ENCODE measurements at places on chromosomes 2 and 18. TPM values are rescaled to one million over a fixed set of nuclear protein-coding genes. Genes with fewer than 3 reads are reported as not detected.
A peak's percentile ranks its signal among the peaks of the same experiment; 100 is the strongest.

DNA sequence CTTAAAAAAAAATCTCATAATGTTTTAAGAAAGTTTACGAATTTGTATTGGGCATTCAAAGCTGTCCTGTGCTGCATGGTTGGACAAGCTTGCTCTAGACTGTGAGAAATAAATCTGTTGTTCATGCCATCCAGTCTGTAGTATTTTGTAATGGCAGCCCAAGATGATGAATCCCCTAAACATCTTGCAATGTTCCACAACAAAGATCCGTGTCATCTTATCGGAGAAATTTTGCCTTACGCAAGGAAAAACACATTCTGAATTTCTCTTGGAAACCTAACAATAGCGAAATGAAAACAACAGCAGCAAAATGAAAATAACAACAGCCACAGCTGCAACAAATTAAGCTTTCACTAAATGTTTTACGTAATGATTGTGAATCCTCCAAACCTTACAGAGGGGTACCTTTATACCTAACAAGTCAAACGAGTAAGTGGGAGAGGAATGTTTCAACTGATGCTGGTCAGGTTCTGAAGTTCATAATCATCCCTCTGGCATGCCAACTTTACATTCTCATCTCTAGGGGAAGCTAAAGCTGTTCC, 76.1 kb upstream of the RNU4ATAC start:
- no peaks in the 10 kb centered on the region for H3K4me1 ChIP-seq
- no peak overlapping the region for H3K4me3 ChIP-seq
- peaks cover 29% of the 10 kb centered on the region for H3K36me3 ChIP-seq
- DNase-seq = no peak
- no peaks in the 10 kb centered on the region for H3K27me3 ChIP-seq

- DNase-seq = no peak
- peaks cover 3% of the 10 kb centered on the region for H3K36me3 ChIP-seq
- peaks cover 4% of the 10 kb centered on the region for H3K27me3 ChIP-seq
- peak overlapping the region; percentile 7 for H3K27ac ChIP-seq
- H3K4me1 ChIP-seq = peaks cover 41% of the 10 kb centered on the region
Observed at GRCh38 chr2:161947406-161947805, 126.6 kb downstream of the DPP4 start.

DNA sequence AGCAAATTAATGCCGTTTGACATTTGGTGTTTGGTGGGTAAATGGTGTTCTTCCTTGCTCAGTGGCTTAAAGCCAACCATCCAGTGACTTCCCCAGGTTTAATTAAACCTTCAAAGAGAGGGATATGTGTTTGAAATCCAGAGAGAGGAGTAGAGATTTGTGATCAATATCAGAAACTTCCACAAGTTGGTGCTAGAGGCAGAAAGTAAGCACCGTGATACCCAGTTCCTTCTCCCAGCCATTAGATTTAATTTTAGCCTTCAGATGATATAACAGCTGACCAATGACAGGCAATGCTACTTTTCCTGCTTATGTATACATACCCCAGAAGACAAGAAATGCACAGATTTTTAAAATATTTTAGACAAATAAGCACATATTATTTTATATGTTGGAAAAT, 398.5 kb downstream of the CDH2 start:
- no peak overlapping the region for H3K4me3 ChIP-seq

DNA sequence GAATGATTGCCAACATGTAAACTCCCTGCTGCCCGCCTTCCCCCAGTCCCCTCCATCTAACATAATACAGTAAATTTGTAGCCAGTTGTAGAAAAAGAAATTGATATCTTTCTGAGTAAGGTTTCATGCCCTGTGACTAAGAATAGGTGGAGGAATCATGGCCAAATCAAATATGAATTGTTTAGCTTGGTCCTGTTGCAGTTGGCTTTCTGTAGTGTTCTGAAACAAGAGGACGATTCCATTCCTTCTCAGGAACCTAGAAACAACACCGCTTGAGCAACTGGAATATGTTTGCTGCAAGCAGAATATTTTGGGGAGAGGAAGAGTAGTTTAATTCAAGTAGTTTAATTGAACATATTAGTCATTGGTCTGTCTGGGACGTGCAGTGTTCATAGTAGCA, 7.0 kb upstream of the DRC1 start:
- H3K36me3 ChIP-seq = peaks cover 20% of the 10 kb centered on the region
- peaks cover 14% of the 10 kb centered on the region for H3K4me1 ChIP-seq
- no peaks in the 10 kb centered on the region for H3K27me3 ChIP-seq

- H3K4me1 ChIP-seq = peaks cover 13% of the 10 kb centered on the region
- DNase-seq = no peak
- H3K27ac ChIP-seq = no peak overlapping the region
- no peaks in the 10 kb centered on the region for H3K27me3 ChIP-seq
- H3K36me3 ChIP-seq = no peaks in the 10 kb centered on the region
- no peak overlapping the region for H3K4me3 ChIP-seq
Observed at GRCh38 chr2:159518321-159519005, 97.9 kb downstream of the BAZ2B start.

DNA sequence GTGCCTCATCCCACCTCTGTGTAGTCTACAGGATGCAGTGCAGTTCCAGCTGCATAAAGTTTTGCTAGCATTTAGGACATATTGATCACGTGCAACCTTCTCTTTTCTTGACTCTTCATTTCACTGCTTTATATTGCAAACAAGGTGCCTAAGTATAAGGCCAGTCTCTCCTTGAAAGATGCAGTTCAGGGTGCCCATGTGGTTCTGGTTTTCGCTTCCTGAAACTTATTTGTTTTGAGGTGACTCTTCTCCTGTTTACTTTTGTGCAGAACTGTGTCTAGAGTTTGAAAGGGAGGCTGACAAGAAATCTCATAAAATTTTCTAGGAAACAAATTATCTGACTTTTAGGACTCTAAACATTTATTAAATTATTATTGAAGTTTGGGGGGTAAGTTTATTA, 189.9 kb downstream of the UBE2E3 start:
- no peaks in the 10 kb centered on the region for H3K27me3 ChIP-seq
- DNase-seq = no peak
- peaks cover 49% of the 10 kb centered on the region for H3K36me3 ChIP-seq
- H3K4me1 ChIP-seq = peaks cover 41% of the 10 kb centered on the region
- H3K4me3 ChIP-seq = no peak overlapping the region

GRCh38 chr2:31888550-31888949, 122.3 kb downstream of the MEMO1 start:
- peaks cover 10% of the 10 kb centered on the region for H3K4me1 ChIP-seq
- H3K4me3 ChIP-seq = no peak overlapping the region
- H3K36me3 ChIP-seq = peaks cover 15% of the 10 kb centered on the region
- no peaks in the 10 kb centered on the region for H3K27me3 ChIP-seq
- DNase-seq = no peak

GRCh38 chr2:123080331-123080730, 944.8 kb upstream of the CNTNAP5 start:
- no peak for DNase-seq
- H3K27ac ChIP-seq = no peak overlapping the region
- no peaks in the 10 kb centered on the region for H3K27me3 ChIP-seq

DNA sequence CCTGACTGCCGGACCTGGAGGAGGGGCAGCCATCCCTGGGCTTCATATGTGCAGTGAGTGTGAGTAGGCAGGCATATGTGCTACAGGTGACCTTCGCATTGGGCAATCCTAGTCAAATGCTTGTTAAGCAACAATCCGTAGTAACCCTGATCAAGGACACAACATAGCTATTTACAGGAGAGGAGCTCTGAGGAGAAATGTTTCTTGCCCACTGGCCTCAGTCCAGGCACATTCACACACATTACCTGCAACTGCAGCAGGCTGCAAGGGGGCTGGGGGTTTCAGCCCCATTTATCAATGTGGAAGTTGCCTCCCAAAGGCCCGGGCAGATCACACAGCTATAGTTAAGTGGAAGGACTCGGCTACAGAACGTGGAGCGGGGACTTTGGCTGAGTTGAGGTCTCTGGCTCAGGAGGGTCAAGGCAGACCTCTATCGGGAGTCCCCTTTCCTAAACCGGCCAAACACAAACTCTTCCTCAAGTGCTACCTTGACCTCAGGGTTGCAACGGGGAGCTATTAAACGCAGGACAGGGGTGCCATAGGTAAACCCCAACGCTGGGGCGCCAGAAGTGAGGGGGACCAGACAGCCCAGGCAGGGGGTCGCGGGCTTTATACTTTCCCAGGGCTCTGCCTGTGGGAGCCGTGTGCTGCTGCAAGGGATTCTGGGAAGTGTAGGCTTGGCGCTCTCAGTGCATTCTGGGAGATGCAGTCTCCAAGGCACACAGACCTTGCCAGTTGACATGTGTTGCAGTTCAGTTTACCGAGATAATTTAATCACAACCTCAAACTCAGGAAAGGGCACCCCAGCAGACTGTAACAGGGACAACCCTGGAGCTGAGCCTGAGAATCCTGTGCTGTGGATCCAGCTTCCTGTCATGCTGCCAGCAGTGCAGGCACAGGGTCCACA, 9.4 kb downstream of the KHK start:
- peak; percentile 61 for DNase-seq
- peaks cover 14% of the 10 kb centered on the region for H3K4me1 ChIP-seq
- no peaks in the 10 kb centered on the region for H3K27me3 ChIP-seq
- peak overlapping the region; percentile 60 for H3K27ac ChIP-seq

DNA sequence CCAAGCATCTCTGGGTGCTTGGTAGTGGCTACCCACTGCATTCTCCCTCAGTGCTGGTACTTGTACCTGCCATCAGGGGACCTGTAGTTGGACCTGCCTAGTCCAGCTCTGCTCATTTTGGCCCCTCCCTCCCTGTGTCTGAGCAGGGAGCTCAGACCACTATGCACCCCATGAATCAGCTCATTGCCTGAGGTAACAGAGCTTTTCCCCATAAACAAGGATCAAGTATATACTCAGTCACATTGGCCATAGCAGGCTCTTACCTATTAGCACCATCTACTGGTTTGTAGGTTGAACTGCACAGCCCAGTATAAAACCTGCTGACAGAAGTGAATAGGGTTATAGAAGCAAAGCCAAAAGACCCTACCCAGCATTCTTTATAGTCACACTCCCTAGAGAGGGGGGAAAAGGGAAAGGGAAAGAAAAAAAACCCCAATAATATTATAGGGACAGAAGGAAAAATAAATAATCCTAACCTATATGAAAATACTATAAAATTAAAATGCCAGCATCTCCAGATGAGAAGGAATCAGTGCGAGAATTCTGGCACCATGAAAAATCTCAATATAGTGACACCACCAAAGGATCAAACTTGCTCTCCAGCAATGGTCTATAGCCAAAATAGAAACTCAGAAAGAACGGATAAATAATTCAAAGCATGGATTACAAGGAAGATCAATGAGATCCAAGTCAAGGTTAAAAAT, 6.9 kb upstream of the FLACC1 start:
- DNase-seq = peak; percentile 49
- peaks cover 79% of the 10 kb centered on the region for H3K36me3 ChIP-seq
- peaks cover 41% of the 10 kb centered on the region for H3K4me1 ChIP-seq
- no peak overlapping the region for H3K4me3 ChIP-seq
- peak overlapping the region; percentile 73 for H3K27ac ChIP-seq

DNA sequence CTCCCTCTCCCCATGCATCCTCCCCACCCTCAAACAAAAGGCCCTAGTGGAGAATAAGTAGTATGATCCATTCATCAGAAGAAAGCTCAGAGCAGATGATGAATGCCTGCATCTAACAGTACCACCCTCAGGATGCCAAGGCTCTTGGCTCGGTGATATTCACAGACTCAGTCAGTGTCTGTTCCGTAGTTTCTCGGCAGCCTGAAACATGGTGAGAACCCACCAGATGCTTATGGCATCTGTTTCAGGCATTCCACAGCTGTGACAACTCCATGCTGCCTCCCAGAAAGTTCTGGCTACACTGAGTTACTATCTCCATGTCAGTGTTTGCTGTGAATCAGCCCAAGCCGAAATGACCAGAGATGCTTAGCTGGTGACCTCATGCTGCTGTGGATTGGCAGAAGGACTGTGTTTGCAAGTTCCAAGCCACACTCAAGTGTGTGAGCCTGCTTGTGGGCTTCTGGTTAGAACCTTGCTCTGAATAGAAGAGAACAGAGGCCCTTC, 83.9 kb downstream of the WDSUB1 start:
- H3K27ac ChIP-seq = no peak overlapping the region
- no peaks in the 10 kb centered on the region for H3K27me3 ChIP-seq
- no peaks in the 10 kb centered on the region for H3K36me3 ChIP-seq
- H3K4me3 ChIP-seq = no peak overlapping the region

- H3K27ac ChIP-seq = no peak overlapping the region
- peaks cover 3% of the 10 kb centered on the region for H3K36me3 ChIP-seq
- H3K4me3 ChIP-seq = no peak overlapping the region
- DNase-seq = no peak
Observed at GRCh38 chr2:7685342-7686015, 768.3 kb downstream of the RNF144A start.

- H3K4me1 ChIP-seq = peaks cover 18% of the 10 kb centered on the region
- no peak overlapping the region for H3K27ac ChIP-seq
- peaks cover 9% of the 10 kb centered on the region for H3K36me3 ChIP-seq
- H3K4me3 ChIP-seq = no peak overlapping the region
- H3K27me3 ChIP-seq = no peaks in the 10 kb centered on the region
- DNase-seq = no peak
Observed at GRCh38 chr2:159098921-159099411, 130.5 kb downstream of the TANC1 start.

- H3K27me3 ChIP-seq = no peaks in the 10 kb centered on the region
- H3K27ac ChIP-seq = no peak overlapping the region
- peaks cover 2% of the 10 kb centered on the region for H3K4me1 ChIP-seq
- no peak overlapping the region for H3K4me3 ChIP-seq
- peaks cover 1% of the 10 kb centered on the region for H3K36me3 ChIP-seq
Observed at GRCh38 chr2:9565436-9566153, 10.0 kb upstream of the ADAM17 start.

GRCh38 chr2:70668432-70668831, 99.6 kb downstream of the ADD2 start:
- H3K27ac ChIP-seq = no peak overlapping the region
- H3K4me1 ChIP-seq = peaks cover 14% of the 10 kb centered on the region
- H3K4me3 ChIP-seq = no peak overlapping the region

DNA sequence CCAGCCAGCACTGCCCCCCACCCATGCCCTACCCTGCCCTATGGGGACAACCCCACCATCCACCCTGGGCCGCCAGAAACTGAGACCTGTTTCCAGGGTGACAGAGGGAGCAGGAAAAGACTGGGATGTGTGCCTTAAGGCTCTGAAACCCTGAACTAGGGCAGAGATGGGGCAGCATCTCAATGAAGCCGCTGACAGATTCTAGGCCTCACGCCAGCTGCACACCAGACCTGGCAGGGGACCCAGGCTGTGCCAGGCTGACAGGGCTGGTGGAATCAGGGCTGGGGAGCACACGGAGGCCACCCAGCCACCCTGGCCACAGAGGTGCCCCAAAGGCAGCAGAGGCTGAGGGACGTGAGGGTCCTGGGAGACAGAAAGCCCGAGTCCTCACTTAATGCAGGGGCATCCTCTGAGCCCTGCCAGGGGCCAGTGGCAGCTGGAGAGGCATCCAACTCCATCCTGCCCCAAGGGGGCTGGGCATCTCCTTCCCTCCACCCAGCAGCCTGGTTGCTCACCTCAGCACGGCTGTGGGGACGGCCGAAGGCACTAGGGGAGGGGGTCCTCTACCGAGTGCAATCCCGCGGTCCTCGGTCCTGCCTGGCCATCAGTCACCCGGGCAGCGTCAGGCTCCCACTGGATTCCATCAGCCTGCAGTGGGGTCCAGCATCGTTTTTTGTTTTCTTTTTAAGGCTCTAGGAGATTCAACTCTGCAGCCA, 169.2 kb downstream of the ZFP36L2 start:
- H3K27me3 ChIP-seq = peaks cover 25% of the 10 kb centered on the region
- no peak overlapping the region for H3K27ac ChIP-seq
- H3K36me3 ChIP-seq = peaks cover 3% of the 10 kb centered on the region
- H3K4me3 ChIP-seq = no peak overlapping the region
- no peak for DNase-seq
- peaks cover 31% of the 10 kb centered on the region for H3K4me1 ChIP-seq

CEP192 gene
- 61.0 TPM for total RNA-seq

TRIM43 gene
- not detected for total RNA-seq

ZNF519 gene
- total RNA-seq = 17.1 TPM

POU3F3 gene
- total RNA-seq = not detected

AFF3 gene
- total RNA-seq = 7.1 TPM

CENPO gene
- total RNA-seq = 56.1 TPM

CD28 gene
- 25.6 TPM for total RNA-seq

ARHGAP15 gene
- total RNA-seq = 158 TPM

WDR54 gene
- total RNA-seq = 93.7 TPM

RBBP8 gene
- total RNA-seq = 72.1 TPM
